Stimulated activated CD8-positive, alpha-beta memory T cell treated with anti-CD3 and anti-CD28 coated beads, Interleukin-7, amount 100 ng/mL, for 1 hour (primary cell): ENCODE measurements at places on chromosomes 4 and X.

- DNase-seq: no peak
Measured at GRCh38 chr4:157291071-157291470, 70.5 kb downstream of the GRIA2 start.

DNA sequence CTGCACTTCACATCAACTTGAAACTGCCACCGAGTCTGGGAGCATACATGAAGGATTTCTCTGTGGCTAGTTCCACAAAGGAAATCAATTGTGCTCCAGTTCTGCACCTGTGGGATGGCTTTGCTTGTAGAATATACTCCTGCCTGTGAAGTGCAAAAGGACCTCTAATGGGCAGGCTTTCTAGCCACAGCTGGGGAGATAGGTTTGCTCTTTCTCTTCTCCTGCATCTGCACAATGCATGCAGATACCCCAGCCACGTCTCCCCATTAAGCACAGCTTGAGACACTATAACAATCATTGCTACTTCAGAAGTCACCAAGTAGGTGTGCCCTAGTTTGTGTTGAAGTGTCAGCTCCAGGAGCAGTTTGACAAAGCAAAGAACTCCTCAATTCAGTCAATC is 364.6 kb downstream of the ZIC3 start:
- DNase-seq: no peak

- DNase-seq: no peak
Measured at GRCh38 chr4:94649381-94650133, 108.2 kb upstream of the BMPR1B start.

DNA sequence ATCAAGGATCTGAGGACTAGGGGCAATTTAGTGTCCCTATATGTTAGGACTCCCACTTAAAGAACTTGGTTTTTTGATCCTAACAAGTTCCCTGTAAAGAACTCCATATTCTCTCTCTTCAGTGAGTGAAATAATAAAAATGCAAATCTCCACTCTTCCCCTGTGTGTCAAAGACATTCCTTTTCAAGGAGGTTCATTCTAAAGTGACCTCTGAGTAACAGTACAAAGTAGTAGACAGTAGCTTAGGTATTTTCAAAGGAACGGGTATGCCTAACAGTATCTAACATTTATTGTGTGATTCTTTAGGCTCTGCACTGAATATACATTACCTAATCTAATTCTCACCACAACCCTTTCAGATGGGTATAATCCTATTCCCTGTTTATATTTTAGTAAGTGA is 58.4 kb upstream of the SCOC start:
- DNase-seq: no peak

DNA sequence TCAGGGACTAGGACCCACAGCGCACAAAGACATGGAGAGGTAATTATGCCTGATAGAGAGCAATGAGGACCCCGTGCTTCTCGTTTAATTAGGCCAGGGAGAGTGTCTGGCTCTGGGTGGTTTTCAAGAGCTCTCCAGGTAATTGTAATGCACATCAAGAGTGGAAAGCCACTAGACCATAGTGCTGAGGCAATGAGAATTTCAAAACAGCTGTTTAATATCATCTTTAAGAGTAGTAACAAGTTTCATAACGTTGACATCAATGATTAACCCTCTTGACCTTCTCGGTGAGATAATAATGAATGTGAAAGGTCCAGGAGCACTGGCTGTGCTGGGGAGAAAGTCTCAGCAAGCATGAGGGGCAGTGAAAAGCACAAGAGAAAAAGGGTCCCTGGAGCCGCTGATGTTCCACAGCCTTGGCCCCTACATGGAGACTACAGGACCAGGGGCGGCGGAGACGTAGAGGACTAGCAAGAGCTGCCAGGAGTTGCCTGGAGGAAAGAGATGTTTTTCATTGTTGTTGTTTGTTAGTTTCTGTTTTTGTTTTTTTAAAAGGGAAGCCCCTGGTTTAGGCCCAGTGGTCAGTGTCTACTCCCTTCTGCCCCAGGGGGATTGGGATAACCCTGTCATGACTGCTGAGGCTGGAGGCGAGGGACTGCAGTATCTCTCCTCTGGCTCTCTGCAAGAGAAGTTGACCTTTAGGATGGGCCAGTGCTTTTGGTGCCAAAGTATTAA is 14.8 kb upstream of the CXCR3 start:
- DNase-seq: no peak

DNA sequence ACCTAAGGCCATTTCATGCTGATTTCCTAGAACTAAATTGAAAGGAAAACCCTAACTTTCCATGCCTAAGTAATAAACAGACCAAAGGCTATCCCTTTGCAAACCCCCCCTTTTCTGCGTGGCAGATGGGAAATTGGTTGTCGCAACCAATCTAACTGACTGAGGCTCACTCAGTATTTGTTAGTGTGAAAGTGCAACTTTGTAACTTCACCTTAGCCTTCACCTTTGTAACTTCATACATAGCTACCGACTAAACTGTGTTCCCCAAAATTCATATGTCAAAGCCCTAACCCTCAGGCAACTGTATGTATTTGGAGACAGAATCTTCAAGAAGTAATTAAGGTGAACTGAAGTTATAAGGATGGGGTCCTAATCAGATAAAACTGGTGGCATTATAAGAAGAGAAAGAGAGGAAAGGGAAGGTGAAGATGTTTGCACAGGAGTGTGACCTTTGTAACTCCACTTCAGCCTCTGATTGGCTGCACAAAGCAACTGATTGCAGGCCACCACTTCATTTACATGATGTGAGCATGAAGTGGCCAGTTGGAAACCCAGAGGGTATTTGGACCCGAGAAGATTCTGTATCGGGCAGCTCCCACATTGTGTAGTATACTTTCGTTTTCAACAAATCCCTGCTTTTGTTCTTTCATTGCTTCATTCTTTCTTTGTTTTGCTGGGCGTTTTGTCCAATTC is 4.9 kb upstream of the TMEM33 start:
- DNase-seq: no peak

DNA sequence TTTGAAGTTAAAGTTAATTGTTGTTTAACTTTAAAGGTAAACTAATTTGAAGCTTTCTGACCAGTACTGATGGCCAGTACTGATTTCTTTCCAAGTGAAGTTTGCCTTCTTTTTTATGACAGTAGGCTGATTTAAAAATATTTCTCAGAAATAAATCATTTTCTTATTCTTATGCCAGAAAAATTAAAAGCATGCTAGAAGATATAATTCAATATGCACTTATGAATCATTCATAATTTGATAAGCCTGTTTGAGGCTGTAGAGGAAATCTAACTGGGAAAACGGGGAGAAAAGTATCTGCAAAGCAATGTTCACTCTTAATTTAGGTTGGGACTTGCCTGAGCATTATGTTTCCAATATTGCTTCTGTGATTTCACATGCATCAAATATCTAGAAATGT is 1112.0 kb upstream of the INTU start:
- DNase-seq: no peak

GRCh38 chr4:158033416-158034120 is 139.3 kb downstream of the GASK1B start:
- DNase-seq: no peak

DNA sequence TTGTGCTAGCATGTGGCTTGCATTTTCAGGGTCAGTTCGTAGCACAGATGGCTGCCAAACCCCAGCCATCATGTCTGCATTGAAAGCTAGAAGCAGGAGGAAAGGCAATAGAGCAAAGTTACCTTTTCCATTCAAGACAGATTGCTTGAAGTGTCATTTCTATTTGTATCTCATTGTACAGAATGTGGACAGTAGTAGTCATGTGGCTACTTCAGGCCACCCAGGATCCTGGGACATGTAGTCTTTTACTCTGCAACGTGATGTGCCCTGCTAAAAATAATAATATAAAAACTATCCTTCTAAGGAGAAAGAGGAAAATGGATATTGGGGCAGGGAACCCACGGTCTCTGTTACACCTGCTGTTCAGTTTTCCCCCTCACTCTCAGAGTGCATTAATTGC is 118.4 kb downstream of the RAPGEF2 start:
- DNase-seq: no peak

- DNase-seq: no peak
Measured at GRCh38 chr4:70705183-70706043, 16.4 kb upstream of the RUFY3 start.

- DNase-seq: no peak
Measured at GRCh38 chrX:78624962-78625909, 33.9 kb downstream of the RTL3 start.

DNA sequence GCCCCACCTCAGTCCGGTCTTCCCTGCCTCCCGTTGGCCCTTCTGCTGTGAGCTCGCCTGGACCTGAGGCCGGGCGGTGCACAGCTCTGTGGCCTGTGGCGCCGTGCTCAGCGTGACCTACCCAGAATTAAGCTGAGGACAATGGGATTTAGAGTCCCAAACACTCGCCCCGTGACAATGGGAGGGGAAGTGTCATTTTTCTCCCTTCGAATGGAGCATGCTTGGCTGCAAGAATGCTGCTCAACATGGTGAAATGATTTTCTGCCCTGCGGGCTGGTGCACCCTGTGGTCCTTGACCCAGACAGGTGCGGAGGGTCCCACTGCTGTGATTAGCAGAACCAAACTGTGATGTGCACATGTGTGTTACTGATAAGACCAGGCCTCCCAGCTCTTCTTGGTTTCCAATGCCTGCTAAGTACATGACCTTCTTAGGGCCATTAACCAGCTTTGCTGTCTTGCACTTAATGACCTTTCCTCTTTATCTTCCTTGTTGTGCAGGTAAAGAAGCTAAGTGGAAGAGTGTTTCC is 772 bp downstream of the EOLA1 start:
- DNase-seq: no peak

DNA sequence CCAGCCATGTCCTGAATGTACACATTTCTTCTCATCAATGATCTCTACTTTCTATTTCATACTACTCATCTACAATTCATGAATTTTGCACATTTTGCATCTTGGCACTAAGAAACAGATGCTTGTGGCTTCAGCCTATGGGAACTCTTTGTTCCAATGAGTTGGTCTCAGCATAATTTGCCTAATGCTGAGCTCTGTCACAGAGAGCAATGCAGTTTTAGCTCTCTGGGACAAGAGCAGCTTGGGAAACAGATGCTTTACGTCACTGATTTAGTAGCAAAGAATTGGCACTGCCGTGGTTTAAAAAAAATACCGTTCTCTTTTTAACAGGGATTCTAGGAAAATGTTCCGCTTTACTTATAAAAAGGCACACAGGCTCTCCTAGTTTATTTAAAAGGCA is 162.4 kb downstream of the WDFY3 start:
- DNase-seq: no peak

DNA sequence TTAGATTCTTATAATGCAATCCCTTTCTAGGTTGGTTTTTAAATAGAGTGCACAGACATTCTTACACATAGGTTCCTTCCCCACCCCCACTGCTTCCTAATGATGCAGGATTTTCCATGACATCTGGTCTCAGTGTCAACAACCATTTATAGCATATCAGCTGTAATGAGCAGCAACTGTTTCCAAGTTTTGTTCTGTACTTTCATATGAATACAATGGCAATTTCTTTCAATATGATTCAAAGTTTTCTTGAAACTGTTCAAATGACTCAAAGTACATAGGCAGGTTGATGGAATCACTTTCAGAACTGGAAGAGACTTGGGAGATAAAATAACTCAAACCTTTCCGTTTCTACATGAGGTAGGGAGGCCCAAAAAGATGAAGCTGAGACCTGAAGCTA is 220.7 kb downstream of the CAMK2D start:
- DNase-seq: no peak

DNA sequence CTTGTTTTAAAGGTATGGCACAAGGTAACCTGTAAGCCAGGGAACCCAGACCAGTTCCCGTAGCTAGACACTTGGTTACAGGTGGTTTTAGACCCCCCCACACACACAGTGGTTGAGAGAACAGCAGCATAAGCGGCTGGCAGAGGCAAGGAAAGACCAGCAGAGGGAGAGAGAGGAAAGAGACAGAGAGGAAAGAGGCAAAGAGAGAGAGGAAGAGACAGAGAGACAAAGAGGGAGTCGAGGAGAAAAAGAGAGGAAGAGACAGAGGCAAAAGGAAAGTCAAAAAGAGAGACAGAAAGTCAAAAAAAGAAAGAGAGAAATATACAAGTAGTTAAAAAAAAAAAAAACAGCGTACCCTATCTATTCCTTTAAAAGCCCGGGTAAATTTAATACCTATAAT is 19.5 kb upstream of the PCSK1N start:
- no peak for DNase-seq

- no peak for DNase-seq
Measured at GRCh38 chrX:68186552-68187262, 246.6 kb downstream of the OPHN1 start.

GRCh38 chrX:20132666-20133065 is 9.0 kb downstream of the EIF1AX start:
- DNase-seq: no peak

DNA sequence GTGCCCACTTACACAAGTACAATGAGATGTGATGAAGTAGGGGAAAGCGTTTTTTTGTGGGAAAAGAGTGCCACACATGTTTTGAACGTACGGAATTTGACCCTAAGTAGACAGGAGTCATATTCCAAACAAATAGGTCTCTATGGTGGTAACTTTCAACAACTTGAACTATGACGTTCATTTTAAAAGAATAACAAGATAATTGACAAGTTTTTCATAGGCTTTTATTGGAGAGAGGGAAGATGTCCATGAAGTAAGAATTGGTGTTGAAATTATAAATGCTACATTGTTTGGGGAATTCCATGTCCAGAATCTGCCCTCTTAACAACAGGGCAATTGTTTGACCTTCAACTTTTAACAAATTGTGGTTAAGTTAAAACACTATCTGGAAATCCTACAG is 126.5 kb downstream of the GASK1B start:
- DNase-seq: no peak

DNA sequence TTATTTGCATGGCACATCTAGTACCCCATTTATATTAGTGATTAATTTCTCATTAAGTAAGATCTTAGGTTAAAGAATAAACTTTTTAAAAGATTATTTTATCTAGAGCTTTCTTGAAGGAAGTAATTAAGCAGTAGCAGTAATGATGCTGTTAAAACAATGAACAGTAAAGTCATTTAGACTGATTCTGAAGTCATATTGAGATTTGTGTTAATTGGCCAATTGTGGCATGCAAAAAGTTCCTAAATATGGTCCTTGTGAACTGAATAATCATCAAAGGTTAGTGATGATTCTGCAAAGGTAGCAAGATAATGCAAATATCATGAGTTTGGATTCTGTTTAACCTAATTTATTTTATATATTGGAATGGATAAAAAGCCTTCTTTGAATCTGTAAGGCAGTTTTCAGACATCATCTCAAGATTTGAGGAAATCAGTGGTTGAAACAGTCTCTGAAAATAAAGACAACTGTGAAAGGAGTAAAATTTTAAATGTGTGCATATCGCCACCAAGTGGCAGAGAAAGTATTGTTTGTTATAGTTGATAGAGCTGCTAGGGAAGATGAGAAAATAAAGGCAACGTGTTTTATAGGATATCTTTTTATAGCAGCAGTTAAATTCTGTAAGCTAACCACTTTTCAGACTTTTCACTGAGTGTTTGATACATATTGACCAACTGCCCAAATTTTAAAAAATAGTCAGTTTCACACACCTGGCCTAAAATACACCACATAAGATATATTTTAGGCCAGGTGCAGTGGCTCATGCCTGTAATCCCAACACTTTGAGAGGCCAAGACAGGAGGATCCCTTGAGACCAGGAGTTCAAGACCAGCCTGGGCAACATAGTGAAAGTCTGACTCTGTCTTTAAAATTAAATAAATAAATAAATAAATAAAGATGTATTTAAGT is 79.6 kb downstream of the CCKAR start:
- DNase-seq: no peak

- no peak for DNase-seq
Measured at GRCh38 chr4:23333946-23334878, 555.6 kb downstream of the PPARGC1A start.
